NCI-H1417 (cell line): ENCODE measurements at places on chromosomes 7 and 10.
A peak's percentile ranks its signal among the peaks of the same experiment; 100 is the strongest.

- DNase-seq = no peak
Measured at GRCh38 chr10:115974816-115975430, 298.1 kb downstream of the GFRA1 start.

DNA sequence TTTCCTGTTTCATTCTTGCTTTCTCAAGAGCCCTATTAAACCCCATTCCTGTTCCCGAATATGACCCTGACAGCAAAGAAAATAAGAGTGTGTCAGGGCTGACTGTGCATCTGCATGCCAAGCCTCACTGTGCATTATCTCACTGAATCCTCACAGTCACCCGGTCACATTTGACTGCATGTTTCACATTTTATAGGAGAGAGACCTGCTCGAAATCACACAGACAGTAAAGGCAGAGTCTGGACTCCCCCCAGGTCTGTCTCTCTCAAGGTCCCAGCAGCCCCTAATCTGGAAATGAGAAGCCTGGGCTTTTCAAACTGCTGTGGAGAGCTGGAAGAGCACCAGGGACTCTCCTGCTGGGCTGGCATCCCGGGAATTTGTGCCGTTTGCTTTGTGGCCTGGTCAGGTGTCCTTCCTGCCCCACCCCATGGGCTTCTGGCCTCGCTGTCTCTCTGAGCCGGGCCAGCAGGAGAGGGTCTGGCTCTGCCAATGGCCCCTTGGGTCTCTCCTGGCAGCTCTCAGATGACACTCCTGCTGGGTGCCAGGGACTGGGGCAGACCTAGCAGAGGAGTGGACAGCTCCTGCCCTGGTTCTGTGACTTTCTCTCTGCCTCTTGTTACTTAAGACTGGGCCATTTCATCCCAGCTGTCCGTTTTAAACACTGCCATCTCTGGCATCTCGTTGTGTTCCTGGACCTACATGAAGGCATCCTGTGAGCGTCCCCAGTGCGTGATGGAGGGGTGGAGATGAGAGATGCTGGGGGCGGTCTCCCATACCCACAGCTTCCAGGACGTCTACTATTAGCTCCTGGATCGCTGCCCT is 173.6 kb downstream of the ARHGAP12 start:
- DNase-seq = no peak

- DNase-seq = no peak
Measured at GRCh38 chr10:48740988-48741387, 56.3 kb downstream of the WDFY4 start.

DNA sequence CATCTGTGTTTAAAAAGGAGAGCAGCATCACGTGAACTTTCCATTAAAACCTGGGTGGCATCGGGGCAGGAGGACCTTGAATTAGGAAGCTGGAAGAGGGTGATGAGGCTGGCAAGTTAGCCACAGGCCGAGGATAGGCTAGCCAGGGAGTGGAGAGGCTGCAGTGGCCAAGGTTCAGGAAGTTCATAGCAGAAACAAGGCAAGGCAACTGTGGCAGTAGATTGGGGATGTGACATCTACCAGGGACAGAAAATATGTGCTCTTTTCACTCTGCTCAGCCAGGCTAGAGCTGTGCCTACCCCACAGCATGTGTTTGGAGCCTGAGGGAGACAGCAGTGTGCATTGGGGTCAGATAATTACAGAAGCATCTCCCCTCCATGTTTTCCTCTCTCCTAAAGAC is 2.2 kb upstream of the INPP5F start:
- DNase-seq = no peak

- DNase-seq = peak; percentile 92
Measured at GRCh38 chr7:28062197-28062991, 118.2 kb downstream of the JAZF1 start.
